Muscle of arm (tissue), 14 donors: ENCODE measurements at places on chromosomes 2 and 18.

DNA sequence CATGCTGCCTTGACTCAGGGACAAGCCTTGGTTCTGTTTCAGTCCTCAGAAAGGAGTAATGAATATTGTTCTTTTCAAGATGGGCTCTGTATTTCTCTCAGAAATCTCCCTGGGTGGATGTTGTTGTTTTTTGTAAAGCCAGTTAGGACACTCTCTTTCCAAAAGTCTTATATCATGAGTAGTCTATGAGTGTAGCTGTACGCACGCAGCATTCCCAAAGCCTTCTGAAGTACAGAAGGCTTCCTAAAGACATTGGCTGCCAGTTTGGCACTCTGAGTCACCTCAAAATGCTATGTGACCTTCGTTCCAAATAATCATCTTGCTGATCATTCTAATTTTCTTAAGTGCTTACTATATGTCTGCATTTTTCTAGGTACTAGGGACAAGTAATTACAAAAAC, 16.7 kb upstream of the GTF2A1L start:
- no peak for DNase-seq

GRCh38 chr2:229519655-229520430, 194.5 kb downstream of the DNER start:
- DNase-seq = peak; percentile 46

DNA sequence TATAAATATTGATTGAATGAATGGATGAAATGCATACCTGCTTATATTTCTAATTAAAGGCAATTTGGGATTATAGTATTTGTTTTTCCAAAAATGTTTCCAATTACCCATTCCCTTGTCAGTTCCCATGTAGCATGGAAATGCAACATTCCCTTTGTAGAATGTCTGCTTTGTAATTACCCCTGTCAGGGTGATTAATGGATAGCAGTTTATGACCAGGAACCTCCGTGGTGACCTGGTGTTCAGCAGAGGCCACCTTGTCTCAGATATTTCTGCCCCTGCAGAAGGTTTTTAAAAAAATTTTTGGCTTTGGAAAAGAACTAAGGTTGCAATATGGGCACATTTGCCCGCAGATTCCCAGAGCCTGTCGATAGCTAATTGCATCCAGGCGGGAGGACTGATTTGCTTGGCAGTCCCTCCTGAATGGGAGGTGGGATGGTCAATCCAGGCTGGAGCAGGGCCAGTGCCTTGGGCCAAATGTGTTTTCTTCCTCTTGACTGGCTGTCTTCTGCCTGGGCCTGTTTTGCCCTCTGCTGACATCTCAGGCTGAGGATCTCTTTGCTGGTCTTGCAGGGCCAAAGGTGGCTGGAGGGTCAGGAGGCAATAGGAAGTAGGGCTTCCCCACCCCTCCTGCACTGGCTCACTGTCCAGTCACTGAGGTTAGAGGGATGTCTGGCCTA, 82.1 kb downstream of the TMEM182 start:
- no peak for DNase-seq

GRCh38 chr2:15763822-15764682, 172.4 kb downstream of the DDX1 start:
- no peak for DNase-seq
